ENCODE measurements at places on chromosomes 5 and 9.
A peak's percentile ranks its signal among the peaks of the same experiment; 100 is the strongest.

DNA sequence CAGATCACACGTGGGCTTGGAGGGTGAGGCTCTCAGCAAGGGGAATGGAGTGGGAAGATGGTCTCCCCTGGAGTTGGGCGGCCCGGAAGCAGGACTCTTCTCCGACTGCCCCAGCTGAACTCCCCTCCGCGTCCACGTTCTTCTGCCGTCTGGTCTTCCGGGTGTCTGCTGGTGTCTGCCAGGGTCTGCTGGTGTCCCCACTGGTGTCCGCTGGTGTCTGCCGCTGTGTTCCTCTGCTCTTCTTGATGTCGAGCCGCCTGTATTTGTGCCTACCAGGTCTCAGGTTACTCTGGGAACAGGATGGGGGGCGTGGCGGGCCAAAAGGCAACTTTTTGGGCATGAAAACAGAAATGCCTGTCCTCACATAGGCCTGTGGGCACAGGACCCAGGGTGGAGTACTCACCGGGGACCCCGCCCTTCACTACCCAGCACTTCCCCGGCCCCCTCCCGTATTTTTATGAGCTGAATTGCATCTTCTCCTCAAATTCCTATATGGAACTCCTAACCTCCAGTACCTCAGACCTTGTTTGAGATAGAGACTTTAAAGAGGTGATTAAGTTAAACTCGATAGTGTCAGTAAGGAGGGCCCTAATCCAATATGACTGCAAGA, 675.4 kb downstream of the SEMA5A start:
- DNase-seq = no peak

- DNase-seq = no peak
Observed at GRCh38 chr9:88015606-88016005, 41.3 kb upstream of the CDK20 start.

- no peak for DNase-seq
Observed at GRCh38 chr5:155147222-155147621, 133.7 kb downstream of the KIF4B start.

GRCh38 chr9:92931606-92932005, 15.7 kb upstream of the FGD3 start:
- DNase-seq = no peak

- no peak for DNase-seq
Observed at GRCh38 chr9:38423973-38424843, at the start of gene IGFBPL1. Gene IGFBPL1, minus strand, starts transcription at chr9:38424454. Its CDS starts 30 bp downstream, at chr9:38424424.

DNA sequence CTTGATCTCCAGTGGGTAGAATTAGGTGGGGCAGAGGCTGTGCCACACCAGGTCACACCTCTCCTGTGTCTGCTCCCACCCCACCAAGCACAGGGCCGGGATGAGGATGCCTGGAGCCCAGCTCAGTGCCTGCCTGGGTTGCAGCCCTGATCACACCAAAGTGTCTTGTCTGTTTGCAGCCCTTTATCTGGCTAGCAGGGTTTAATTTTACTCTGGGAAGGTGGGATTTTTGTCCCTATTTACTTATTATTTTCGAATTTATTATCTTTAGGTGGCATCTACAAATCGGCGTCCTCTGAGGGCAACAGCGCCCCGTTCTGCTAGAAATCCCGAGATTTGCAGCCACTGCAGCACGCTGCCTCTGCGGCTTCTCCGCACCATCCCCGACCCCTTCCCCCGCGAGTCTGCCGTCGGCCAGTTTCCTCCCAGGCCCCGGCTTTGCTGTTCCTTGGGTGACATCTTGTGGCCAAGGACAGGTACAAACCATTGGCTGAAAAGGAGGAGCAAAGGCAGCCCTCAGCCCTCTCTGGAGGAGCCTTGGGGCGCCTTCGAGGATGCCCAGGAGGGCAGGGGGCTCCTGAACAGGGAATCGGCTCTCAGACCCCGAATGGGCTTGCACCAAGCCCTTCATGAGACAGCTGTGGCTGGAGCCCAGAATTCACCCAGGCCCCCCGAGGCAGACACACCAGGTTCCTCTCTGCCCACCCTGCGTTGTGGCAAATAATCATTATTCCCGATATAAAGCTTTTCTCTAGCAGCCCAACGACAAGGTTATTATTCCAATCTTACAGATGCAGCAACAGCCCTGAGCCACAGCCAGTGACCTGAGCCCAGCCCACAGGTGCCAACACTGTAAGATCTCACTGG, 113.0 kb downstream of the GAPVD1 start:
- peak; percentile 27 for DNase-seq

- no peak for DNase-seq
Observed at GRCh38 chr5:169169783-169170182, 131.2 kb downstream of the SLIT3 start.

GRCh38 chr5:161094411-161094810, 242.4 kb upstream of the ATP10B start:
- DNase-seq = no peak

- no peak for DNase-seq
Observed at GRCh38 chr5:160268121-160268520, 38.8 kb downstream of the FABP6 start.

GRCh38 chr5:173903396-173904140, 15.4 kb downstream of the CPEB4 start:
- DNase-seq = no peak

GRCh38 chr5:77958642-77959330, 182.6 kb upstream of the TBCA start:
- DNase-seq = no peak

DNA sequence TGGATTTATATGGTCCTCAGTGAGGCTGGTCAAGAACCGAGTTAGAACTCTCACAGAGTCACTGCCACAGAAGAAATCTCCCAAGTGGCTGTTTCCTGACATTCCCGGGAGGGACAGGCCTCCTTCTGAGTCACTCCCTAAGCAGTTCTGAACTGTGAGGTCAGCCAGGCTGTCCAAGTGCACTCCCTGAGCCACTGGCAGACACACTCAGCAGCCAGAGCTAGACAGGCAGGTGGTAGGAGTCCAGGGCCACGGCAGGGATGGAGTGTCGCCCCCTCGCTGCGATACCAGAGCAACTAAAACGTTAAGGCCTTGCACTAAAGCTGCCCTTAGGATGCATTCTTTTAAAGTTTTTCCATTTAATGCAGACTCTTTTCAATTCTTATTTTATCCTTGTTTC, 3.4 kb downstream of the IL4 start:
- no peak for DNase-seq

DNA sequence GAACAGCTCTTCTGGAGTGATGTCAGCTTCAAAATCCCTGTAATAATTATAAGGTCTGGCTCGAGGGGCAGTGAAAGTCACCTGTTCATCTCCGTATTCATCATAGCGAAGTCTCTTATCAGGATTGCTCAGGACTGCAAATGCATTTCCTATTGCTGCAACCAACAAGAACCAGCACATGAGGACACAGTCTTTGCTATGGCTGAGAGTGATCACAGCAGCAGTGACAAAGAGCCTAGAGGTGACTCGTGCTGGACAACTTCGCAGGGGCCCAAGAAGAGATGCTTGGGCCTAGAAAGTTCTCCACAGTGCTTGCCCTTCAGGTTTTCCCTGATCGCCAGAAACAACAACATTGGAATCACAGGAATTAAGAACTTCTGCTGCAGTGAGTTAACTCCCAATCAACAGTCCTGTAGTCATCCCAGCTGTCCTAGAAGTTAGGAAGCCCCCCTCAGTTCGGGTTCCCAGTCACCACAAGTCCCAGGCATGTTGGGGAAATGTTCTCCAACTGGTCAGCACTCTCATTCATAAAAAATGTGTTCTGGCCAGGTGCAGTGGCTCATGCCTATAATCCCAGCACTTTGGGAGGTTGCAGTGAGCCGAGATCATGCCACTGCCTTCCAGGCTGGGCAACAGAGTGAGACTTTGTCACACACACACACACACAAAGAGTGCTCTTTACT, 13.0 kb downstream of the DNAJC18 start:
- no peak for DNase-seq

DNA sequence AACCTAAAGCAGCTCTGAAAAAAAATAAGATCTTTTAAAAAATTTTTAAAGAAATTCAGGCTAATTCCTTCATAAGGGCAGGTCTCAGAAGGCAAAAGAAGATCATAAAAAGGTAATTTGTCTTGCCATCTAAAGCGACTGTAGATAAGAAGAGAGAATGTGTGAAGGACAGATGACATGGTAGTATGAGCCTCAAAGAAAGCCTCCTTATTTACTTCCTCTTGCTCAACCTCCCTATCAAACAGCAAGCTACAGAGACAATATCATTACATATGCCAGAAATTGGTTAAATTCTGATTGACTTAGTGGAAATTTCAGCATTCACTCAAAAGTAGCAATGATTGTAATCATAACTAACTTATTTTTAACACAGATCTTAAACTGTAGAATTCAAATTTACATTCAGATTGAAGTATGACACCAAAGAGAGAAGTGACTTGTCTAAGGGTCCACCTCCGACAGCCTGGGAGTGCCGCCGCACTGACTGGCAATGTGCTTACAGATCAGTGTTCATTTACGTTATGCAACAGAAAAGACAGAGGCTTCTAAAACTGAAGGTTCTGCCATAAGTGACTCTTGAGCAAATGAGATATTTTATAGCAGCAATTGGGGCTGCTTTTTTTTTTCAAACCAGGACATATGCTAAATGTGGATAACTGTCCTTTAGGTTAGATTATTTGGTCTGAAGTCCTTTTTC, 132.0 kb downstream of the CEMIP2 start:
- DNase-seq = no peak

DNA sequence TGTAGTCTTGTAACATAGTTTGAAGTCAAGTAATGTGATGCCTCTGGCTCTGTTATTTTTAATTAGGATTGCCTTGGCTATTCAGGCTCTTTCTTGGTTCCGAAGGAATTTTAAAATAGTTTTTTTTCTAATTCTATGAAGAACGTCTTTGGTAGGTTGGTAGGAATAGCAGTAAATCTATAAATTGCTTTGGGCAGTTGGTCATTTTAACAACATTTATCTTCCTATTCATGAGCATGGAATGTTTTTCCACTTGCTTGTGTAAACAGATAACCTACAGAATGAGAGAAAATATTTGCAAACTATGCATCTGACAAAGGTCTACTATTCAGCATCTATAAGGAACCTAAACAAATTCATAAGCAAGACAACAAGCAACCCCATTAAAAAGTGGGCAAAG, 173.2 kb upstream of the TRPC7 start:
- DNase-seq = no peak

GRCh38 chr5:111422747-111423720, 89.3 kb downstream of the STARD4 start:
- DNase-seq = no peak

- DNase-seq = no peak
Observed at GRCh38 chr9:83432104-83432627, 106.0 kb downstream of the FRMD3 start.

DNA sequence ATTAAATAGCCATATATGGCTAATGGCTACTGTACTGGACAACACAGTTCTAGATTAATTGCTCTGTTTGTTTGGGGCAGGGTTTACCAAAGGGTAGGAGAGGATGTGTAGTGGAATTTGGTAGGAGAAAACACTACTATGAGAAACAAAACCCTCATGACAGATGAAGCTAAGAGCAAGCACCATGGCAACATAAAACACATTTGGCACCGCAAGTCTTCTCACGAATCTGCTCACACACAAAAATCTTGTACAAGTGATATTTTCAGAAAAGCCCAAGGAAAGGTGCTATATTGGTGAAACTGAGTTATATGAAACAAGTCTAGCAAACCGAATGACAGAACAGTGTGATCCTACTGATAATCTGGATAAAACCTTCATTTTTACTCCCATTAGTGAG, 38.5 kb downstream of the CSF2 start:
- DNase-seq = no peak

- no peak for DNase-seq
Observed at GRCh38 chr5:118185018-118185417, 803.3 kb downstream of the DTWD2 start.

- no peak for DNase-seq
Observed at GRCh38 chr9:112078432-112078831, 96.7 kb downstream of the SUSD1 start.

- no peak for DNase-seq
Observed at GRCh38 chr5:27773166-27773565, 734.8 kb upstream of the CDH9 start.

GRCh38 chr5:139171779-139172404, 26.3 kb downstream of the SIL1 start:
- no peak for DNase-seq

DNA sequence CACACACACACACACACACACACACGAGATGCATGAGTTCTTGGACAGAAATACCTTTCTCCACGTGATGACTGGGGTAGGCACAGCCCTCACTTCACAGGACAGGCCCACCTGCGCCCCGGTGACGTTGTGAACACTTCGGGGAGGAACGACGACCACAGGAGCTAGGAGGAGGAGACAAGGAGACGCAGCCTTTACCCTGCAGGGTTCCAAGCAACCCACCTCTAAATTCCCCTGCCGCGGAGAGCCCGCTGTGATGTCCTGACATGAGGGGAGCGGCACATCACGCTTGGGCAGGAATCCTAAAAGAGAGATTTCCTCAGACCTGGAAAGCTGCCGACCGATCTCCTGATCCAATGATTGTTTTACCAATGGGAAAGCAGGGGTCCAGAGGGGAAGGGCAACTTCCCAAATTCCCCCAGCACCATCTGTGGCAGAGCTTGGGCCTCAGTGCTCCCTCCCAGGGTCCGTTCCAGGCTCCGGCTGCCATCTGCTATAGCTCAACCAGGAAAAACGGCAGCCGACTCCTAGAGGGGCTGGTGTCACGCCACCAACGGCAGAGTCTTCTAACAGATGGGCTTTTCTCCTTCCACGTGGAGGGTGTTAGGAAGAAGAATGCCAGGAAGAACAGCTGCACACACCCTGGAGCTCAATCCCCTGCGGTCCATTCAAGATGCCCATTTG, 10.1 kb downstream of the IGFBPL1 start:
- DNase-seq = no peak

DNA sequence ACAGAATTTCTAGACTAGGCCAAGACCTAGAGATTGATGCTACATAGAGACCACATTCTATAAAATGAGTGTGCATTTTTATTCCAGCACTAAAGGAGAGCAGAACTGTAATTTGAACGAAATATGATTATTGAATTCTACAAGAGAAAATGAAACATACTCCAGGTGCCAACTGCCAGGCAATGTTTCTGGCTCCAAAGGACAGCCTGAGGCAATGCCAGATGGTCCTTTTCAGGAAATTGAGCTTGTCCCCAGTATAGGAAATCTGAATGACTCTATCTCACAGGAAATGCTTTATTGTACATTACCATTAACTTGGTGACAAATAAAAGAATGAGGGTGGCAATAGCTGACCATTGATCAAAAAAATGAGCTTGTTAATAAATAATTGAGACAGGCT, 28.8 kb upstream of the RASGRF2 start:
- no peak for DNase-seq

DNA sequence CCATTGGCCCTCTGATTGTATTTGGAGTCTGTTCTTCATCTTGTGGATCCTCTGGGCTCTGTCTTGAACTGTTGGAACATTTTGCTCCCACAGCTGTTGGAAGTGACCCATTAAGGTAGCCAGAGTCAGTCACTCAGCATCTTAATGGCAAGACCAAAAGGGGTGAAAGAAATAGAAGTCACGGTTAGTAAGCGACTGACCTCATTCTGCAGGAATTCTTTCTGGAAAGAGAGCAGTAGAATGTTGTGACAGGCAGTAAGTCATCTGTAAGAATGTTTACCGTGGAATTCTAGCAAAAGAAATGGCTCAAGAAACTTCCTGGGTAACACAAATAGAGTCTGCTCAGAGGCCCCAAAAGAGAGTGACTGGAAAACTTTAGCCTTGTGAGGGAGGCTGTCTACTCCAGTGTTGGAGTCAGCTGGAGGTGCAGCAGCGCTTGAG, 28.6 kb upstream of the TNC start:
- DNase-seq = no peak

All from HL-60 (cell line).